Muscle of leg (tissue), 16 donors: ENCODE measurements at places on chromosomes 12 and 14.

DNA sequence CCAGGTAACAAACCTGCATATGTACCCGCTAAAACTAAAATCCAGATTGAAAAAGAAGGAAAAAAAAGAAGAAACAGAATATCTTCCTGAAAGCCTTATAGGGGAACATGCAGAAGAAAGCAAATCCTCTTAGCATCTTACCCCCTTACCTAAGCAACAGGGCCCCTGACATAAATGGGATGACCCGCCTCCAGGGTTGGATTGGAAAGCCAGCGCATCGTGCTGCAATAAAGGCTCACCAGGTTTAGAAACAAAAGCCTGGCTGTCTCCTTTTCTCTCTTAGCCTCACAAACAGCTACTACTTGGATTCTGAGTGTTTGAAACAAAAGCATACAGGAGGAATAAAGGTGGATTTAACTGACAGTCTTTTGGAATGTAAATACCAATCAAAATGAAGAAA is 13.8 kb upstream of the ADCK1 start:
- H3K36me3 ChIP-seq: no peaks in the 10 kb centered on the region
- no peak overlapping the region for H3K4me3 ChIP-seq
- H3K27me3 ChIP-seq: peaks cover 2% of the 10 kb centered on the region
- DNase-seq: no peak
- H3K27ac ChIP-seq: no peak overlapping the region

DNA sequence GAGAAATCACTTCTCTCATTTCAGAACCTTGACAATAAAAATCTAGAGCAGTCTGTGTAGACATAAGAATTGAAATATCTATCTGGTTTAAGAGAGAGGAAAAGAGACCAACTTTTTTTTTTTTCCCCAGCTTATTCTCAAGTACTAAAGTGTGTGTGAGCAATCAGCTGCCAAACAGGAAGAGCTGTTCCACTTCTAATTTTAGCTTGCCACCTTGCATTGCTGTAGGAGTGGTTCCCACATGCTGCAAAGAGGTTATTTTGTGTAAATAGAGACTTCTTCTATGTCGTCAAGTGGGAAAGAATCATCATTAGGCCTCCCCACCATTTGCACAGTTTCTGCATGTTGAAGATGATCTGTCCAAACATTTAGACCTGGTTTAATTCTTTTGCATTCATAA is 142.6 kb downstream of the NPAS3 start:
- no peaks in the 10 kb centered on the region for H3K4me1 ChIP-seq
- H3K27ac ChIP-seq: no peak overlapping the region
- no peaks in the 10 kb centered on the region for H3K27me3 ChIP-seq

DNA sequence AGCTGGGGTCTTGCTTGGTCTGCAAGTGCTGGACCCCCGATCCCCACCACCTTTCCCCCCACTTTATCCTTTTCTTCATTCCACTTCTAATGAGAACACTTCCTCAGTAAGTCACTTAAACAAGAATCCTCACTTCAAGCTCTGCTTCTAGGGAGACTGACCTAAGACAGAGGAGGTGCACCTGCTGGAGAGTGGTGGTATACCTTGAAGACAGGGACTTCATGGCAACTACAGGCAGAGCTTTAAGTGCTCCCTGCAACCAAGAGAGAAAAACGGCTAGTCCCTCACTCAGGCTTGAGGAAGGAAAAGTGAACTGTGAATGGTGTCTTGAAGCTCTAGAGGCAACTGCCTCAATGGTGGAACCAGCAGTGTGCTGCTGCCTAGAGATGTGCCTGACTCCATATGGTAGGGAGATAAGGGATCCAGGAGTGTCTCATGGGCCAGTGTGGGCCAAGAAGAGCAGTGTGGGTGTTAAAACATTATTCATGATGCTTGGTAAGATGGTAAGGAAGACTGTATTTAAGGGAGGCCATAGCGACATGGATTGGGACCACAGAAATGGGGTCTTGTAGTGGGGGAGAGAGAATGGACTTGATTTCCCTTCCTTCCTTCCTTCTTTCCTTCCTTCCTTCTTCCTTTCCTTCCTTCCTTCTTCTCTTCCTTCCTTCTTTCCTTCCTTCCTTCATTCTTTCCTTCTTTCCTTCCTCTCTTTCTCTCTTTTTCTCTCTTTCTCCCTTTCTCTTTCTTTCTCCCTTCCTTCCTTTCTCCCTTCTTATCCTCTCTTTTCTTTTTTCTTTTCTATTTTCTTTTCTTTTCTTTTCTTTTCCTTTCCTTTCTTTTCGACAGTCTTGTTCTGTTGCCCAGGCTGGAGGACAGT is 96.2 kb upstream of the NAP1L1 start:
- H3K4me3 ChIP-seq: no peak overlapping the region
- H3K27ac ChIP-seq: no peak overlapping the region
- no peaks in the 10 kb centered on the region for H3K27me3 ChIP-seq
- DNase-seq: no peak
- H3K4me1 ChIP-seq: peaks cover 3% of the 10 kb centered on the region
- H3K36me3 ChIP-seq: no peaks in the 10 kb centered on the region

- peak; percentile 76 for DNase-seq
- H3K27me3 ChIP-seq: peaks cover 69% of the 10 kb centered on the region
- peak overlapping the region; percentile 85 for H3K27ac ChIP-seq
- peak overlapping the region; percentile 42 for H3K4me3 ChIP-seq
- no peaks in the 10 kb centered on the region for H3K36me3 ChIP-seq
- H3K4me1 ChIP-seq: peaks cover 63% of the 10 kb centered on the region
Measured at GRCh38 chr12:109715310-109716091, 1.9 kb downstream of the FAM222A start.

DNA sequence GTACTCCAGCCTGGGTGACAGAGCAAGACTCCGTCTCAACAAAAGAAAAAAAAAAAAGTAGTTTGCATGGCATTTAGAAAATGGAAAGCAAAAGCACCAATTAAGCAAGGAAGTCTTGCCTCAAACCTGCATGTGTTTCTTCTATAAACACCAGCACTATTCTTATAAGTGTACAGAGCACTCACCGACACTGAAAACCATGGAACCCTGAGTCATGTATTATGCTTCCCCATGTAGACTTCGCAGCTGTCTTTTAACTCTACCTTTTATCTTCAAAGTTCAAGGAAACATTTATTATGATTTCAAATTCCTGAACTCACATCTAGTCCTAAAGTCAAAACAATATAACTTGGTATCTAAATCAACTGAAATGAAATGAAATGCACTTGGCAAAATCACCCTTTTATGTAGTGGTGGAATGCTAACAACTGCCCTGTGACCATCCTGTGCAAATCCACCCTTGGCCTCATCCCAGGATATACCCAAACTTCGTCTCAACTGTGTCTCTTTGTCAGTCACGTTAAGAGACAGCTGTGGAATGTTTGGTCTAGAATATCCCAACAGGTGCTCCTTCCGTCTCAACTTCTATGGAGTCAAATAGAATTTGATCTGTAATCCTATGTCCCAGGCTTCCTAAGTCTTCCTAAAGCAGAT is 4.8 kb downstream of the BCAT1 start:
- peaks cover 8% of the 10 kb centered on the region for H3K4me1 ChIP-seq
- no peaks in the 10 kb centered on the region for H3K36me3 ChIP-seq
- no peak overlapping the region for H3K4me3 ChIP-seq

DNA sequence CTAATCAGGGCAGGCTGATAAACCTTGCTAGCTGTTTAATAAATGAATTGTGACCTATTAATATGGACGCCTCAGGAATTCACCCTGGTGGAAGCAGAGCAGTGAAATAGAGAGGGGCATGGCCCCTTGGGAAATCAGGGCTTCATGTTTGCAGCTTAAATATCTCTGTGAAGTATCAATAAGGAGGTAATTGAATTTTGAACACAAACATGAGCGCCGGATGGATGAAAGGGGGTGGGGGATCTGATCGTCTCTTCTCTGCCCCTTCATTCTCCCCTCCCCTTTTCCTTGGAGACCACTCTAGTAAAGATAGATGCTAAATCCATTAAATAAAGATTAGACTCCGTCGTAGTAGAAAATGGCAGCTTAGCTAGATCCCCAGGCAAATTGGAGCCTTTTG is 70.5 kb downstream of the LIN52 start:
- H3K4me1 ChIP-seq: no peaks in the 10 kb centered on the region
- no peak for DNase-seq
- no peaks in the 10 kb centered on the region for H3K27me3 ChIP-seq

- H3K36me3 ChIP-seq: no peaks in the 10 kb centered on the region
- H3K4me3 ChIP-seq: no peak overlapping the region
- no peaks in the 10 kb centered on the region for H3K4me1 ChIP-seq
- no peak overlapping the region for H3K27ac ChIP-seq
- DNase-seq: no peak
Measured at GRCh38 chr14:55241673-55242072, 29.5 kb upstream of the FBXO34 start.
